ENCODE measurements at places on chromosomes 2 and 18.

DNA sequence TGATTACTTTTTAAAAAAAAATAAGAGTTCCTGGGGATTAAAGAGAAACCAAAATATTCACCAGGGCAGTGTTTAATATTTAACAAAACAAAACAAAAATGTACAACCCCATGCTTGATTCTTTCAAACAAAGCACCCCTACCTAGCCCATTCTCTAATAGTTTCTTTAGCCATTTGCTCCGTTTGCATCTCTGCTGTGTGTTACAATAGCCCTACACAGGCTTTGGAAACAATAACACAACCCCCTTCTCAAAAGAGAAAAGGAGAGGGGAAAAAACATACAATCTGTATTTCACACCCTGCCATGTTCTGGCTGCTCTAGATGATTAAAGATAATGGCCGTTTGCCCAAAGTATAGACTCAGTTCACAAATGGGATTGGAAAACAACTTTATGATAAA is 302.9 kb downstream of the CPS1 start:
- DNase-seq = no peak

DNA sequence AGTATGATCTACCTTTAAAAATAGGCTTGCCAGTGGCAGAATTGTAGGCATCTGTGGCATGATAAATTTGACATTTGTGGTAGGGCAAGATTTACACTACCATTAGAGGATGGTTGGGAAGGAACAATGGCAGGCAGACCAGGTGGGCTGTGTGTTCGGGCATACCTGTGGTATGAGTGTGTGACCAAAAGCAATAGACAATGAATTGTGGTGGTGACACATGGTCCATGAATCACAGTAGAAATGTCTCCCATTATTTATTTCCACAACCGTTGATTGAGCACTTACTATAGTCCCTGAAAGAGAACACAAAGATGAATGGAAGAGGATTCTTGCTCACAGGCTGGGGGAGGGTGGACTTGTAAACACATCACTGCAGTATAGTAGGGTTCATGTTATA is 29.9 kb upstream of the RUFY4 start:
- DNase-seq = no peak

- peak; percentile 66 for DNase-seq
Measured at GRCh38 chr18:10726198-10727068, 200.6 kb downstream of the NAPG start.

DNA sequence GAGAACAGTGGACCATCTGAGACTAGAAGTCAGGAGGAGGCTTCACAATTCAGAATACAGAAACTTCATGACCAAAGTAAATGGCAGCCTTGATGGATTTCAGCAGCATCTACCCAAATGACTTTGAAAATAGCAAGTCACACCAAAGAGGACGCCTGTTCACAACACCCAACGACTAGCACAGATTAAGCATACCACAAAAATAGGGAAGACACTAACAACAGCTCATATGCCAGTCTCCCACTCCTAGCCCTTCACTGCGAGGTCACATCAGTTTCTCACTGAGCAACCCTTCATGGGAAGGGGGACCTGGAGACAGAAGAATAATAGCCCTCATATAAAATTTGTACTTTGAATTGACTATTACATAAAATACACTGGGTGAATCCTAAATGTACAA is 228.4 kb upstream of the SLC39A10 start:
- no peak for DNase-seq

DNA sequence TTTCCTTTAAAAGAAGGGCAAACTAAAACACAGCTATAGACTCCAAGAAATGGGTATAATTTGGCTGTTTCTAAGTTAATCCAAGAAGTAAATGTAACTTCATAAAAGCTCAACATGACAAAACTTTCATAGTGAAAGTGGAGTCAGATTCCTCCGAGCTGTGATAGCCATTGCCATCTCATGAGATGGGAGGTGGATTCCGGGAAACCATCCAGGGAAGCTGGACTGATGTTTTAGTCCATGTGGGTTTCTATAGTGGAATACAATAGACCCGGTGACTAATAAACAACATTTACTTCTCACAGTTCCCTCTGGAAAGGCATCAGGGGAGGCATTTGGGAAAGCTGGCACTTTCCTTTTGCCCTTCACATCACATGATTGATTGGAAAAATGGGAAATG is 10.0 kb upstream of the LAPTM4A start:
- DNase-seq = no peak

- no peak for DNase-seq
Measured at GRCh38 chr2:108904680-108905079, 84.3 kb downstream of the EDAR start.

GRCh38 chr18:74336656-74337055 is 21.0 kb downstream of the C18orf63 start:
- no peak for DNase-seq

- DNase-seq = no peak
Measured at GRCh38 chr2:44952143-44952805, 10.8 kb downstream of the SIX3 start.

- no peak for DNase-seq
Measured at GRCh38 chr2:49045083-49045482, 109.2 kb downstream of the FSHR start.

DNA sequence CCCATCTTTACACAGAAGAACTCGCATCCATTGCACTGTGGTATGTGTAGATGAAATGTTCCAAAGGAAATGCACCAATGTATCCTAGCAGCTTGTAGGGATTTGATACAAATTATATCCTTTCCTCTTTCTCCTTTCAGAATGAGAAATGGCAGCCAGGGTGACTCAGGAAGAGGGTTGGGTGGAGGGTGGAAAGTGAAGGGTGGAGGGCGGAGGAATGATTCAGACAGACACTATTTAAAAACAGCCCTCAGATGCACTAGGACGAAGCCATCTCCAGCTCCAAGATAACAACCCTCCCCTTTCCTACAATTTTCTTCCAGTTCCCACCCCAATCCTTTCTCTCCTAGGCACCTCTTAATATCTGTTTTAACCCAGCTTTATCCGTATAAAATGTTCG is 96.2 kb upstream of the STK39 start:
- DNase-seq = no peak

DNA sequence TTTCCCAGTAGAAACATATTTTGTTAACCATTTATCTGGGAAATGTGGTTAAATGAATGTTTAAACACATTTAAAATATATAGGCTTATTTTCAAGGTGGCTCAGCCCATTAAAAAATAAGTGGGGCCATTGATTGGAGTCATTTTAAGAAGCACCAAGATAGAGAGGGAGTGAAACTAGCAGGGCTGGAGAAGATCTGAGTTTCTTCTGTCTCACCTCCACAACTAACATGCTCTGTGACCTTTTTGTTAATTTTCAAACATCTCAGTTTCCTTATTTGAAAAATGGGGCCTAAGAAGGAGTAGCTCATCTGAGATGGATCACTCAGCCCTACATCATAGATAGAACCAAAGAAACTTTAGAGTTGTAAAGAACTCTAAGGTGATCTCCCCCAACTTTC is 254.8 kb downstream of the KCNS3 start:
- DNase-seq = no peak

GRCh38 chr18:13797157-13797611 is 26.8 kb upstream of the MC5R start:
- no peak for DNase-seq

DNA sequence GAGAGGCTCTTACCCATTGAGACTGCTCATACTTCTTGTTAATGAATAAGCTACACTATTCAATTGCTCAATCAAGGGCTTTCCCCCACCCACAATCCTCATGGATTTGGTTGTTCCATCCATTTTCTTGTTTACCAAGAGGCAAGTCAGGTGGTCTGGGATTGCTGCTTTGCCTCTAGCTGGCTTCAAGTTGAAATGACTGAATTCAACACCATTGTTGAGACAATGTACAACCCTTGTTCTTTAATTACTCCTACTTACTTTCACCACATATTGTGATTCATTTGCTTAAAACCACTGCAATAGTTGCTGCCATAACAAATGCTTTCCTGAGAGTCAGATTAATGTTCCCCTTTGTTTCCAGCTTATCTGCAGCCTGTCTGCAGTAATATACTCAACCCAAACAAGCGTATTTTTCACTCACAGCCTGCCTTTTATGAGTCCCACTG is 532.2 kb downstream of the RIT2 start:
- no peak for DNase-seq

DNA sequence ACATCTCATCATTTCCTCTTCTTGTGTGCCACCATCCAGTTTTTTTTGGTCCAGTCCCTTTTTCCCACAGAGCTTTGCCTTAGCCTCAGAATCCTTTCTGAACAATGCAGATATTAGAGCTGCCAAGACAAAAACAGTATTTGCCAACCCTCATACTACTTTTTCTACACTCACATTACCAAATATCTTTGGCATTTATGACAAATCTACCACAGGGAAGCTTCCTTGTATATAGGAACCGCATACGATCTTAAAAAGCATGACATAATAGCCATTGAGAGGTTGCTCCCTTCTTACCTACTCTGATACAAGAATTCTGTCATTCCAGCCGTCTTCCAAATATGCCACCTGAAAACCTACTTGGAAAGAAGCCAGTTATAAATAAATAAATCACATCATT is 9.4 kb downstream of the ZNF24 start:
- DNase-seq = no peak

DNA sequence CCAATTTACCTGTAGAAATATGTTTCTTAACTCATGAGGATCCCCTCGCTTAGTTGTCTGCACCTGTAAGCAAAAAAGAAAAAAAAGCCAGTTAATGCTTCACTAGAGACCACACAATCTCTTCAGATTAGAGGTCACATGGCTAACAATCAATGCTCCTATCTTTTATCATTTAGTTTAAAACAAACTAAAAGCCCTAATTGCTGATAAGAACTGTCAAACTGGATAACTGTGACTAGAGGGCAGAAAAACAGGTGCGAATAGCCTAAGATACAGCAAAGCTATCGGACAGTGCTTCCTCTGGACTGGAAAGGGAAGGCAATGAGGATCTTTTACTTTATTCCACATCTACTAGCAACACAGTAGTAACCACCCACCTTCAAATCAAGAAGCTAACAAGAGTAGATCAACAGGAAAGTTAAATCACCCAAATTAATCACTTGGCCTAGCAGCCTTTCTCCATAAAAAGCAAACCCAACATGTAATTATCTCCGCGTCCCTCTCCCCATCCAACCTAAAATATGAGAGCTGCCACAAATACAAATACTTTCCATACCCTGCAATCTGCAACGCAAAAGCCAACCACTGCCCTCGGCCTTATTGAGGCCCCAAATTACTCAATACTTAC is 734 bp downstream of the SLC25A12 start:
- DNase-seq = no peak

- DNase-seq = no peak
Measured at GRCh38 chr2:220240641-220241040, 613.2 kb downstream of the SLC4A3 start.

GRCh38 chr2:119598596-119599263 is 54.5 kb downstream of the CFAP221 start:
- DNase-seq = no peak

- DNase-seq = no peak
Measured at GRCh38 chr2:8615576-8616281, 66.1 kb upstream of the ID2 start.

DNA sequence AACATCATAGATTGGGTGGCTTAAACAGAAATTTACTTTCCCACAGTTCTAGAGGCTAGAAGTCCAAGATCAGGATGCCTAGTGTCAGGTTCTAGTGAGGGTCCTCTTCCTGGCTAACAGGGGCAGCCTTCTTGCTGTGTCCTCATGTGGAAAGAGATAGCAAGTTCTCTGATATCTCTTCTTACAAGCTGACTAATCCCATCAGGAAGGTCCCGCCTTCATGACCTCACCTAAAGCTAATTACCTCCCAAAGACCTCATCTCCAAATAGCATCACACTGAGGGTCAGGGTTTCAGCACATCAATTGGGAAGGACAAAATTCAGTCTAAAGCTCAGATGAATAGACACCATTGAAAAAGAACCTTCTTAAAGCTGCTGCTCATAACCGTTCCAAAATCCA is 22.9 kb downstream of the ACVR1 start:
- no peak for DNase-seq
